Stimulated activated CD8-positive, alpha-beta memory T cell treated with anti-CD3 and anti-CD28 coated beads, Interleukin-2, amount 100 ng/mL, for 48 hours (primary cell): ENCODE measurements at places on chromosomes 3 and 15.

DNA sequence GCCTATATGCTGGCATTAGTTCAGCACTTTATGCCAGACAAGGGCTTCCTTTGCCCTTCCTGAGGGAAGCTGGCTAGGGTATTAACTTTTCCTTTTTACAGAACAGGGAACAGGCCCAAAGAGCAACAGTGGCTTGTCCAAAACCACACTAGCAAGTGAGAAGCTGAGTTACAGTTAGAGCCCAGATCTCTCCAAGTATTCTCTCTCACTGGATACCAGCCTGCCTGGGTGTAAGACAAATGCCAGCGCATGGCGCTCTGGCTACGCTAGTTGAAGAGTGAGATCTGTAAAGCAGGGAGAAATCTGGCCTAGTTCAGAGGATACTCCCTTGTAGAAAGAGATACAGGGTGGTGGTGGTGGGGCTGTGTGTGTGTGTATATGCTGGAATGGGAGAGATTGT lies 38.4 kb downstream of the RAB11A start:
- DNase-seq: no peak

GRCh38 chr15:61128343-61128742 lies 100.8 kb downstream of the RORA start:
- no peak for DNase-seq

DNA sequence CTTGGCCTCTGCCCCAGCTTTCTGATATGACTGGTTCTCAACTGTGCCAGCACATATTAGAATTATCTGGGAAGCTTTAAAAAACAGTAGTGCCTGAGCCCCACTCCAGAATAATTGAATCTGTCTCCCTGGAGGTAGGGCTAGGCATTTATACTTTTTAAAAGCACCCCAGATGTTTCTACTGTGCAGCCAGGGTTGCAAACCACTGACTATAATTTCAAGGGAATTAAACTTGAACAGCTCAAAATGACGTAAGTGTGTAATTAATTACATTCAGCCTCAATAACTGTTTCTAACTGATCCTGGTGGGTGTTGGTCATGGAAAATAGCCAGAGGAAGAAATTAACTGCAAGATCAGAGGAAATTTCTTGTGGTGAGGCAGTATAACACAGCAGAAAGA lies 4.4 kb upstream of the IRAK2 start:
- DNase-seq: no peak

- no peak for DNase-seq
Observed at GRCh38 chr15:87454860-87455259, 801.7 kb downstream of the NTRK3 start.

- no peak for DNase-seq
Observed at GRCh38 chr15:67397139-67397538, 123.8 kb upstream of the C15orf61 start.

- DNase-seq: no peak
Observed at GRCh38 chr15:52277575-52277974, 18.0 kb downstream of the MYO5C start.

GRCh38 chr15:65204931-65205660 lies 6.2 kb downstream of the CILP start:
- no peak for DNase-seq

GRCh38 chr3:102069211-102069662 lies 219.9 kb downstream of the NFKBIZ start:
- DNase-seq: no peak

DNA sequence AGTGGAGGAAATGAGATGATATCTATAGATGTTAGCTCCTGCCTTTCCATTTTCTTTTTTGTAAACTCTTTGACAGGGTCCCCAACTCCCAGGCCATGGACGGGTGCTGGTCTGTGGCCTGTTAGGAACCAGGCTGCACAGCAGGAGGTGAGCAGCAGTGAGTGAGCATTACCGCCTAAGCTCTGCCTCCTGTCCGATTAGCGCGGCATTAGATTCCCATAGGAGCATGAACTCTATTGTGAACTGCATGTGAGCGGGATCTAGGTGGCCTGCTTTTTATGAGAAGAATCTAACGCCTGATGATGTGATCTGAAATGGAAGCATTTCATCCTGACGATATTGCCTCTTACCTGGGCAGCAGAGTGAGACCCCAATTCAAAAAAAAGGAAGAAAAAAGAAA lies 56.8 kb upstream of the CHD2 start:
- DNase-seq: no peak

DNA sequence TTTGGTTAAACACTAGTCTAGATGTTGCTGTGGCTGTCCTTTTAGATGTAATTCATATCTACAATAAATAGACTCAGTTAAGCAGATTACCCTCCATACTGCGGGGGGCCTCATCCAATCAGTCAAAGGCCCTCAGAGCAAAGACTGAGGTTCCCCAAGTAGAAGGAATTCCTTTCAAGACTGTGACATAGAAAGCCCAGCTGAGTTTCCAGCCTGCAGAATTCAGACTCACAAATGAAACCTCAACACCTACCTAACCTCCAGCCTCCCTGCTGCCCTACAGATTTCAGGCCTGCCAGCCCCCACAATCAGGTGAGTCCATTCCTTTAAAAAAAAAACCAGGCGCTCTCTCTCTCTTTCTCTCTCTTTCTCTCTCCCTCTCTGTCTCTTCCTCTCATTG lies 73.6 kb upstream of the NSMCE3 start:
- DNase-seq: no peak

DNA sequence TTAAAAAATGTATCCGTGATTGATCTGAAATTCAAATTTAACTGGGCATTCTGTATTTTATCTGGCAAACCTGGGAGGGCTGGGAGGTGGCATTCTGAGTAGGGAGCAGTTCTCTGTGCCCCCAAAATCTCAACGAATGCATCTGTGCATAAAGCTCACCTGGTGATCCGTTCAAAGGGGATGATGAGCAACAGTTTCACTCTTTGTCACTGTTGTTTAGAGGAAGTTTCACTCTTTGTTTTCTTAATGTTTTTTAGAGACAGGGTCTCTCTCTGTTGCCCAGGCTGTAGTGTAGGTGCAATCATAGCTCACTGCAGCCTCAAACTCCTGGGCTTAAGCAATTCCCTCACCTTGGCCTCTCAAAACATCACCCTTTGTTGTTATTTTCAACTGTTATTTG lies 186.7 kb downstream of the SSR3 start:
- DNase-seq: no peak

- no peak for DNase-seq
Observed at GRCh38 chr3:52321481-52321880, 5.4 kb downstream of the DNAH1 start.

DNA sequence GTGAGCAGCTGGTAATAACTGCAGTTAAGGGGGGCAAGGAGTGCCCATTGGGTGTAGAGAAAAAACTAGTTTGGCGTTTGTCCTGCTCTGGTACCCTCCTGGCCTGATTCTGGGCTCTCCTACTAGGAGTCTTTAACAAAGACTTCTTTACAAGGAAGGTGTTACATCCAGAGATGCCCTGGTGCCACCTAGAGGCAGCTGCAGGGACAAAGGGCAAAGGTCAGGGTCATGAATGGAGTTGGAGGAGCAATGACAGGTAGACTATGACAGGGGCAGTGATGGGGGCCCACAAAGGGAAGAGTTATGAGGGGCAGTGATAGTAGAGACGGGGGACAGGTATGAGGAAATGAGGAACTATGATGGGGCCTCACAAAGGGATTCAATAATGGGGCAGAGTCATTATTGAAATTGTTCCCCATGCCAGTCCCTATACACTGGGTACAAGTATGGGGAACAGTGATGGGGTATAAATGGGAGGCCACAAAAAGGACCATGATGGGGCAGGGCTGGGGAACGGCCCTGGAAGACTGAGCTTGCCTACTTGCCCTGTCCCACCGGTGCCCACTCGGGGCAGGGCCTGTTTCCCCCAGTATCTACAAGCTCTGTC lies 7.9 kb downstream of the CCDC71 start:
- no peak for DNase-seq

DNA sequence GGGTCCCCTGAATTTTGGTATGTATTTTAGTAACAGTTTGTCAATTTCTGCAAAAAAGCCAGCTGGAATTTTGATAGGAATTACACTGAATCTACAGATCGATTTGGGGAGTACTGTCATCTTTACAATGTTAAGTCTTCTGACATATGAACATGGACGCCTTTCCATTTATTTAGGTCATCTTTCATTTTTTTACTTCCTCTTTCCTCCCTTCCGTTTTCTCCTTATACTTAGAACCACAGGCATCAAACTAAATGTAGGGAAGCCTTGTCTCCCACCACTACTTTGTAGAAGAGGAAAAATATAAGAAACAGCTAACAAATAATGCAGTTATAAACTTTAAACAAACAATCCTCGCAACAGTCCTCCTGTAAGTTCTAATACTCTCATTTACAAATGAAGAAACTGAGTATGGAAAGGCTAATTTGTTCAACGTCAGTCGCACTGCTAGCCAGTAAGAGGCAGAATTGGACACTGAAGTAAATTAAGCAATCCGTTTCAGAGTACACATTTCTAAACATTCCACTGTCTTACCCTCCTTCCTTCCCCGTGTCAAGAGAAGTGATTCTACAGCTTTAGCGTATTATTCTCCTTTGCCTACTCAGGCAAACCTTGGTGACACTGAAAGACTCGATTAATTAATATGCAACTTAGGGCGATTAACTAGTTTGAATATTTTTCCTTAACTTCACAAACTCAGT lies 25.6 kb downstream of the RHOA start:
- no peak for DNase-seq

GRCh38 chr15:61511756-61512155 lies 282.7 kb upstream of the RORA start:
- no peak for DNase-seq

- no peak for DNase-seq
Observed at GRCh38 chr15:38455092-38455491, 1.2 kb downstream of the FAM98B start.

DNA sequence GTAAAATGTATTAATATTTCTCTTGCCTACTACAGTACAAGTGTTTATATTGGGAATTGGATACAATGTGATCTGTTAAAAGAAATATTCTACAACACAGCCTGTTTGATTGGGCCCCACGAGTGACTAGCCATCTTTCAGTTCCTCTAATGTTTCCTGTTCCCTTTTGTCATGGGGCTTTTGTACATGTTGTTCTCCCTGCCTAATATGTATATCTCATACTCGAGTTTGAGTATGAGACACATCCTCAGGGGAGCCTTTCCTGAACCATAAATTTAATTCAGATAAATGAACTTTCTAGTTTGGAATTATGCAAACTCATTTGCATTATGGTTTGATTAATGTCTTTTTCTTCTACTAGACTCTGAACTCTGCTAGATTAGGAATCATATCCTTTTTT lies 65.5 kb downstream of the MEF2A start:
- DNase-seq: no peak

DNA sequence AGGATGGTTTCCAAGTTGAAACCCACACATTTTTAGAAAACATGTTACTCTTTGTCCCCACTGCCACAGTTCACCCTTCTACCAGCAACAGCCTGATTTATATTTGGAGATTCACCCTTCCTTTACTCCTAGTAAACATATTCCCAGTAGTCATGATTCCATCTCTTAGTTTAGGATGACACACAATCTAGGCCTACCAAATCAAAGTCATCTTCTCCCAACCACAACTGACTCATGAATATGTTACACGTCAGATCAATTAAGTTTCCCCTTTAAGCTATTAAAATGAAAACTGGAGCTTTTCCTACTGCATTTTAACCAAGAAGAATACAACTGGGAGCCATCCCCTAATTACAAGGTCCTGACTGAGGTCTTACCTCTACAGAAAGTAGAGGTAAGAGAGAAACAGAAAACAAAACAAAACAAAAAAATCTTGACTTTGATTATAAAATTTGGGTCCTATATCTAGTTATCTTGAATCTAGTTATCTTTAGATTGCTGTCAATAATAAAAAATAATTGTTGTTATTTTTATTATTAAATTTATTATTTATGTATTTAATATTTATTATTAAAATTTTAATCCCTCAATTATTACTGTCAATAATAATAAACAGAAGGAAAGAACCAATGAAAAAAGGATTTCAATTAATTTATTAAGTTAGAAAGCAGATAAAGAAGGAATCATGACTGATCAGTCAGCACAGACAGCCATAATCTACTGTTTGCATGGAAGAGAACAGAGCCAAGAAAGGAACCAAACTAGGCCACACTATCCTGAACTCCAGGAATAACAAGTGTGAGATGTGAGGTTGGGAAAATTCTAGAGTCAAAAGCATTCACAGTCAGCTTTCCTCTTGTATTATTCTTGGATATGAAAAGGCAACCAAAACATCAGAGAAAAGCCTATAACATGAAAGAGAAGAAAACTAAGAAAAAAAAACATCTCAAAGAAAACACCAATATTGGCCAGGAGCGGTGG lies 12.5 kb downstream of the DPH6 start:
- no peak for DNase-seq

DNA sequence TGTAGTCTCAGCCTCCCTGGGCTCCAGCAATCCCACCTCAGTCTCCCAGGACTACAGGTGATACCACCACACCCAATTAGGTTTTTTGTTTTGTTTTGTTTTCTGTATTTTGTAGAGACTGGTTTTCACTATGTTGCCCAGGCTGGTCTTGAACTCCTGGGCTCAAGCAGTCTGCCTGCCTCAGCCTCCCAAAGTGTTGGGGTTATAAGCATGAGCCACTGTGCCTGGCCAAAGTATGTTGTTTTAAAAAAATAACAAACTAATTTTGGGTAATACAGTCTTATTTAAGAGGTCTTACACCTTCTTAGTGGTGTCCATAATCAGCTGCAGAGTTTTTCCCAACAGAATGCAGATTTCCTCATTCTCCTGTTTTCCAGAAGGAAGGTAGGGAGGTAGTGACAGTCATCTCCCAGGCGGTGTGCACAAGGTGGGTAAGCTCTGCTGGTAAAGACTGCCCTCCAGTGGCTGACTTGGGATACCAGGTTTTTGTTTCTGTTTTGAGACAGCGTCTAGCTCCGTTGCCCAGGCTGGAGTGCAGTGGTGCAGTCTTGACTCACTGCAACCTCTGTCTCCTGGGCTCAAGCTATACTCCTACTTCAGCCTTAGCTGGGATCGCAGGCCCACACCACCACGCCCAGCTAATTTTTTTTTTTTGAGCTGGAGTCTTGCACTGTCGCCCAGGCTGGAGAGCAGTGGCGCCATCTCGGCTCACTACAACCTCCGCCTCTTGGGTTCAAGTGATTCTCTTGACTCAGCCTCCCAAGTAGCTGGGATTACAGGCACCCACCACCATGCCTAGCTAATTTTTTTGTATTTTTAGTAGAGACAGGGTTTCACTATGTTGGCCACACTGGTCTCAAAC lies 58.4 kb downstream of the MAP6D1 start:
- DNase-seq: peak; percentile 38
